ENCODE measurements at places on chromosomes 11 and 22.

- no peak for DNase-seq
These were observed 41.2 kb upstream of the LRRC55 start for GRCh38 chr11:57140568-57140967.

DNA sequence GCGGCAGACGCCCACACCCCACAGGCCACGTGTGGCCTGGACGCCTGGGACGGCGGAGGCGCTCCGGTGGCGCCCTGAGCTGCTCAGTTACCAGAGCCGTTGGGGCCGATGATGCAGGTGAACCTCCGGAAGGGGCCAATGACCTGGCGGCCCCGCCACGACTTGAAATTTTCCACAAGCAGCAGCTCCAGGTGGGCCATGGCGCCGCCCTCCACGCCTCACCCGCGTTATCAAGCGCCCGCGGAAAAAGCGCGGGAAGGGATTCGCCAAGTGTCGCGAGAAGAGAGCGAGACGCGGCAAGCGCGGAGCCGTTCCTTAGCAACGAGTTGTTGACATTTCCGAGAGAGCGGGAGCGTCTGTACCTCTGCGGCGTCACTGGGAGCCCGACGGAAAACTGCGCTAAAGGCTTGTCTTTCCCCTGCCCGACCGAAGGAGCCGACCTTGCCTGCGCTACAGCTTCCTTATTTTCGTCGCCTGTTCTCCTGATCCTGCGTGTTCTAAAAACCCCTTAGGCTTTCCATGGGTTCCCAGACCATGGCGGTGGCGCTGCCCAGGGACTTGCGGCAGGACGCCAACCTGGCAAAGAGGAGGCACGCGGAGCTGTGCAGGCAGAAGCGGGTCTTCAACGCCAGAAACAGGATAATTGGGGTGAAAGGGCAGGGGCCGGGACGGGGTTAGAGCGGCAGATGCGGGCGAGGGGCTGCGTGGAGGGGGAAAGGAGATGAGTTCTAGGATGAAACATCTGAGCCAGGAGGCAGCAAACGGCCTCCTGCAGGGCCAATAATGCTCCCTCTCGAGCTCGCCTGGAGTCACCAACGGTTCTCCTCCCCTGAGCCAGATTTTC, at the start of the genes RIBC2 and SMC1B:
Gene RIBC2 (plus strand): TSS at position 326 of the 844 bp plus-strand sequence. CDS start 194 bp downstream, at position 520.
Gene SMC1B (minus strand): TSS at position 232 of the 844 bp plus-strand sequence. CDS start 32 bp downstream, at position 200.
- DNase-seq = peak; percentile 31

- DNase-seq = no peak
These were observed 40.9 kb upstream of the MRPL17 start for GRCh38 chr11:6724013-6724412.

DNA sequence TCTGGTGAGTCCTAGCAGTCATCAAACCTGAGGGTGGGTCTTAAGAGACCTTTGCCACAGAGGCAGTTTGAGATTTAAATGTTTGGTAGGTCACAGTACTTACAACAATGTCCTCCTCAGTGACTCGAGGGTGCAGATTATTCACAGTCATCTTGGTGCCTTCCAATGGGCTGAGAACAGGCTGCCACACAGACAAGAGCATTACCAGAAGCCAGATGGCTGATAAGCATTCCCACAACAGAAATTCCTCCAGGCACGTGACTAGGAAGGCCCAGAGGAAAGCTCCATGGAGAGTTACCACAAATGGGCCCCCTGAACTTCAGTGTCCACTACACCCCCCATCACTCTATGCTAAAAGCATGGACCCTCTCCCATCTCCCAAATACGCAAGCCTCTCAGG, 19.2 kb downstream of the POLDIP3 start:
- DNase-seq = no peak

DNA sequence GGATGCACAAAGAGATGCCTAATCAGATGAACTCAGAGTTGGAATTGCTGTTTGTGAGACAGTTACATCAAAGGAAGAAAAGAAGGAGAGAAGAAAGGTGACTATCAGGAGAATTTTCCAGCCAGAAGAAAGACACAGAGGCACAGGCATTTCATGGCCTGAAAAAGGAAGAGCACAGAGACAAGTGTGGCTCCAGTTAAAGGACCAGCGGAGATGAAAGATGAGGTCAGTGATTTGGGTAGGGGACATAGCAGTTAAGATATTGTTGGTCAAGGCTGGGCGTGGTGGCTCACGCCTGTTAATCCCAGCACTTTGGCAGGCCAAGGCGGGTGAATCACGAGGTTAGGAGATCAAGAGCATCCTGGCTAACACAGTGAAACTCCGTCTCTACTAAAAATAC, 3.4 kb upstream of the ZNF280A start:
- no peak for DNase-seq

- peak; percentile 67 for DNase-seq
These were observed 764 bp upstream of the PACSIN3 start for GRCh38 chr11:47186700-47187695.

DNA sequence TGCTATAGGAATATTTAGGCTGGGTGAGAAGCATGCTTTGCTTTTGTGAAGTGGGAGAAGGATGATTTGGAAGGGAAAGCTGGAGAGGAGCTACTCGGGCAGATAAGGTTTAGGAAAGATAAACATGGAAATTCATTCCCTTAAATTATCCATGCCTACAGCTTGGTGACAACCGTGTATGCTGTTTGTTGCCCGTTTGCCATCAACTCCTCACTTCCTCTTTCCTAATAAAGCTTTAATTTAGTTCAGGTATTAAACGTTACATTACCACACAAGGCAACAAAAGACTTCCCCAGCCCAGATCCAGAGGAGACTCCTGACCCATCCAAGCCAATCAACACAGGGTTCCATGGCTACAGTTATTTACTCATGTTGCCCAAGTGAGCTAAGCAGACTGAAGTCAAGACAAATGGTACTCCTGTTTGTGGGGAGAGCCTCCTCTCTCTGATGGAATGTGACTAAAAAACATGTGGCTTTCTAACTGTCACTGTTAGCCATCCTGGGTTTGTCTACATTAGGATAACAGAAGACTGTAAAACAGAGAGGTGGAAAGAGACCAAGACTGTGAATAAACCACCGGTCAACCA, 101.7 kb upstream of the GRAMD1B start:
- DNase-seq = no peak

Measured in putamen (tissue), 1 donor.